CD4-positive, alpha-beta T cell (primary cell): ENCODE measurements at places on chromosomes 3 and 15.

DNA sequence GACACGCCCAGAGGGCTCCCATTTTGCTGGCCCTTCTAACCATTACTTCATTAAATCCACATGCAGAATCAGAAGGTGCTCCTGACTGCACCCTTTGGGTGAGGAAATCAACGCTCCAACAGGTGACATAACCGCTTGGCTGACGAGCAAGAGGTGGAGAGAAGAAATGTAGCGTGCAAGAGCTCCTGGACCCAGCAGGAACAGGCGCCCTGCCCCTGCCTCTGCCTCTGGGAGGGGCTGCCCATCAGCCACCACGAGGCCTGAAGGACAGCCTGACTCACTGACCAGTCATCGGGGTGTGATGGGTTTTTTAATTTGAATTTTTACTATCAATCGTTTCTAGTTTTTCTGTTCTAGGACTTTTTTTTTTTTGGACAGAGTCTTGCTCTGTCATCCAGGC, 218.2 kb downstream of the ADAMTS17 start:
- DNase-seq: no peak

GRCh38 chr3:32544894-32545293, 25.8 kb downstream of the DYNC1LI1 start:
- no peak for DNase-seq

DNA sequence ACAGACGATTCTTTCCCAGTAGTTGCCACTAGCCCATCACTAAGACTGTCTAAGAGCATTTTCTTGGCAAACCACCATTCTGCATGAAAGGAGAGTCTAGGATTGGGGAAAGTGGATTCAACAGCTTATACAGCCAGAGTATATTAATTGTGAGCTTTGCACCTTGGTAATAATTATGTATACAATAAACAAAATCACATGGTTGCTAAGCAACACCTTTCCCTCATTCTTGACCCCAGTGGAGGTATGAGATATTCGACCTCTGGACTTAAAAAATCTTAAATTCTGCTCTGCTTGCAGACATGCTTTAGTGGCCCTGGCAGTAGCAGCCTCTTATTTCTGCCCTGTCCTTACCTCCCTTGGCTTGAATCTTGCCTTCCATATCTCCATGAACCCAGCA, 73.1 kb downstream of the PPP2R3A start:
- DNase-seq: no peak

DNA sequence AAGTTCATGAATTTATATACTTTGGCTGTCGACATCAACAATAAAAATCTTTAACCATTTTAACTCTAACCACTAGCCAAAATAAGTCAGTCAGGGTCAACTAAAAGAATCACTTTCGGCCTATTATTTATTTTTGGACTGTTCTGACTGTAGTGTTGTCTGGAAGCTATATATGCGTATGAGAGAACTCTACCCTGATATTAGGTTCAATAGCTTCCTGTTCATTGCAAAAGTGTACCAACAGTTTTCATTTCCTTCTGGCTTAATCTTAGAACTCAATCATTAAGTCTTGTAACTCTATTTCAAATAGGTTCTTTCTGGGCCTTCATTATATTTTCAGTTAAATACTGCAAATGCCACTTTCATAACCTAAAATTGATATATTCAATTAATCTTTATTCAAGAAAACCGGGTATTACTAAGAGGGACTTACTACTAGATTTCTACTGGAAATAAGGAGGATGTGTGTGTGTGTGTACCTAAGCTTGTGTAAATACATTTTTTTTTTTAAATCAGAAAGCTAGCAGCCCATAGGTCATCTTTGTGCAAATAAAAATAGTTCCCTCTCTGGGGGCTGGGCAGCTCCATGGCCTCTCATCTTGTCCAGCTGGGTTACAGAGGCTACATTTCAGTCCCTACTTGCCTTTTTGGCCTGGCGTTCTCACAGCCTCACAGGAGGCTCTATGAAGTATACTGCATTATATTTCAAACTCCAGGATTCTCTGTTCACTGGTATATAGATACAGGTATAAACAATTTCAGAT, 5.8 kb downstream of the SERPINI2 start:
- no peak for DNase-seq

DNA sequence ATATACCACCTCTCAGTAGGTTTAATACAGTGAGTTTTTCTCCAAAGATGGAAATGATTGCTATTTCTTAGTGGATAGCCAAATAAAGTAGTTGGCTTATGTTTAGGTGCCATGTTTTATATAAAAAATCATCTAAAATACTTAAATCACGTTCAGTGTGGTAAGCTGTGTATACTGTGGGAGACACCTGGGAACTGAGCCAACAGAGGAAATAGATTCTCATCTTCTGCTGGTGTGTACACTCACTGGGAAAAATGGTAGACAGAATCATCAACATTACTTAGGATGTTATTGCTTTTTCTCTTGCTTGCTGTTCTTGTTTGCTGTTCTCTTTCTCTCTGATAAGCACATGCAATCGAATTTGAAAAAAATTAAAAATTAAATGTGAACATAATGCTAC, 112.6 kb upstream of the MB21D2 start:
- DNase-seq: no peak

DNA sequence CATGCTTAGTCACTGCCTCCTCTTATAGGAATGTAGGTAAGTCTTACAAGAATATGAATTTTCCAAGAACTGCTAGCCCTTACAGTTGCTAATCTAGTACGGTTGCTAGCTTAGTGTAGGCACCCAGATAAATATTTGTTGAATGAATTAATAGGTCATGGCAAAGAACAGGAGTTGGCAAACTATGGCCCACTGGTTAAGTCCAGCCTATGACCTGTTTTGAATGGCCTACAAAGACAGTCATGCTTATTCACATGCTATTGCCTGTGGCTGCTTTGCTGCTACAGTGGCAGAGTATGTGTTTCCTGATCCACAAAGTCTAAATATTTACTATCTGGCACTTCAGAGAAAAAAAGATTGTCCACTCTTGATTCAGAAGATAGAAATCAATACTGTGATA, 631.8 kb downstream of the AGBL1 start:
- DNase-seq: no peak

DNA sequence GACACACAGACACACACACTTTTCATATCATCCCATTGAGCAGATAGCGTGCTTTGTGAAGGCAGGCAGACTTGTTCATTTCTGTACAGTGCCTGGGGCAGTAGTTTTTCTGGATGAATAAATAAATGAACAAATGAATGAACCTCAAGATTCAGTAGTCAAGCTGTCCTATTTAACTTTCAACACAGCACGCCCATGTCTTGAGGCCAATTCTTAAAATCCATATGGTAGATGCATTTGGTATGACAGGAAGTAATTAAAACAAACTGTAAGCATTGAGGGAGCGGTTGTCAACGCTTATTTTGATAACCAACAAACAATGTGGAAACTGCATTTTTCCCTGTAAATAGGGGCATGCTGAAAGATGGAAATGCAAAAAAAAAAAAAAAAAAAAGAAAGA, 80.0 kb upstream of the BNC1 start:
- no peak for DNase-seq

DNA sequence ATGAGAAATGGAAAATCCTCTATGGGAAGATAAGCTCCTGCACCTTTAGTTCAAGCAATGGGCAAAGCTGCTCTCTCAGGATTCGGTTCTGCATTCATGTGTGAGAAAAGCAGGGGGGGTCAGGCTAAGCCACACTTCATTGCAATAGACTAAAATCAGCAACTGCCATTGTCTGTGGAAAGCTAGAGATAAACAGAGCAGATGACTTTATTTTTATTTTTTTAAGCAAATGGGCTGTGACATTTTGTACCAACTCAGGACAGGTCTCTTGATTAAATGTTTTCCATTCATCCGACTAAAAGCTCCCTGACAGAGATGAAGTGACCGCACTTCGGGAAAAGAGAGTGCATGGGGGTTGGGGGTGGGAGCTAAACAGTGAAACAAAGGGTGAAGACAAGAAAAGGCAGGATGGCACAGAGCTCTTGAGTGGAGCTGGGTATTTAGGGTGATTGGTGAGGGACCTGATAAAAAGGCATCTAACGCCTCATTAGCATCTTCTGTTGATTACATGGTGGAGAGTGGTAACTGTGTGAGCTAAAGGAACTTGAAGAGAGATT, 987.4 kb downstream of the TUSC7 start:
- no peak for DNase-seq

DNA sequence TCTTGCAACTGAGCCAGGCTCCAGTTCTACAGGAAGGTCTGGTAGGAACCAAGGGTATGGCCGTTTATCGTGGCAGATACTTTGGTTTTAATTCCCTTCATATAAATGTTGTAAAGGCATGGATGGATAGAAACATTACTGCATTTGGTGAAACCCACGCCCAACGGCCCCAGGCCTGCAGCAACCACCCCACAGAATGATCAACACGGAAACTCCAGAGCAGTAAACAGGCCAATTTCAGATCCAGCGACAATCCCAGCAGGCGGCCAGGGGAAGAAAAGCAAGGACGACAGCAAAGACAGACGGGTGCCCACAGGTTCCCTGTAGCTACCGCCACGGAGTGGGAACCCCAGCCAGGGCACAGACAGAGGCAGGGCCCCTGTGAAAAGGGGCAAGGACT, 32.6 kb upstream of the PCSK6 start:
- no peak for DNase-seq

GRCh38 chr3:190122198-190122771, 1.6 kb upstream of the P3H2 start:
- DNase-seq: no peak

- no peak for DNase-seq
These were observed 129.7 kb upstream of the TPM1 start for GRCh38 chr15:62912808-62913207.

- DNase-seq: no peak
These were observed 143.3 kb downstream of the KLF13 start for GRCh38 chr15:31469786-31470525.

DNA sequence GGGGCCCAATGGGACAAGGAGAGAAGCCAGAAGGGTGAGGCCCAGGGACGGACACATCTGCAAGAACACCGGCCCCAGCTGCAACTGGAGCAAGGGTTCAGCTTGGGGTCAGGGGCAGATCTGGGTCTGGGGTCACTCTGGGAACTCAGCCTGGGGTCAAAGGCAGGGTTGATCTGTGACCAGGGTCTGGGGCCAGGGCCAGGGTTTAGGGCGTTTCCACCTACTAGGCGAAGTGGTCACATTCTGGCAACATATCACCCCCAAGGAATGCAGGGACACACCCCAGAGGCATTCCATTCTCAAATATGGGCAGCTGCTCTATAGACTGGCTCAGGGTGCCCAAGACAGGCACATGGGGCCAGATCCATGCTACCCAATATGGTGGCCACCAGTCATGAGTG, 9.0 kb downstream of the UROC1 start:
- DNase-seq: no peak

GRCh38 chr15:70817266-70817665, 36.7 kb downstream of the LARP6 start:
- DNase-seq: no peak

GRCh38 chr3:37375184-37376127, 201.1 kb upstream of the LRRFIP2 start:
- DNase-seq: no peak

DNA sequence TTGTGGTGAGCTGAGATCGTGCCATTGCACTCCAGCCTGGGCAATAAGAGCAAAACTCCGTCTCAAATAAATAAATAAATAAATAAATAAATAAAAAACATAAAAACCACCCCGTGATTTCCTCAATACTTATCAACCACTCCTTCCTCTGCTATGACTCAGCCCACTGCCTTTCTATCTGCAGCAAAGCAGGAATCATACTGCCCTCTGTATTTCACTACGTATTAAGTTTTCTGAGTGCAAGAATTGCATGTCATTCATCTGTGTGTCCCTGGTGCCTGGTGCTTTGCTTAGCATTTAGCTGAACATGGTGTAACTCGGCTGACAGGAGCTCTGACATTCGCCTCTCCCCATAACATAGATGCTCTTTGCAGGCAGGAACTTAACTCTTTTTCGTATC, 7.1 kb downstream of the LSG1 start:
- no peak for DNase-seq

DNA sequence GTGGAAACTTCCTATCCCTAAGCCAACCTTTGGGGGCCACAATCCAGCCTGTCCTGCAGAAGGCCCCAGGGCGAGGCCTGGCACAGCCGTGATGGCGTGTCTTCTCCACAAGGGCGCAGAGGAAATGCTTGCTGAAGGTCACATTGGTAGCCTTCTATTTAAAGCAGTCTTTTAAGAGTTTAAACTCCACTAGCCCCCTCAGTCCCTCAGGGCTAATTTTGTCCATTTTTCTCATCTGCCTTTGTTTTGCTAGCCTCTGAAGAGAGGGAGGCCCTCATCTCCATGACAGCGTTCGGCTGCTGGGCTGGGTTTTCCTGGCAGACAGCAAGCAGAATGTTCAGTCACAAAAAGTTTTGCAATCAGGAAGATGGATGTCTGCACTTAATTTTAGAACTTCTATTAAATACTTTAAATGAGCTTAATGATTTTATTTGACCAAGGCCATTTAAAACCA, 40.8 kb downstream of the RARB start:
- no peak for DNase-seq

DNA sequence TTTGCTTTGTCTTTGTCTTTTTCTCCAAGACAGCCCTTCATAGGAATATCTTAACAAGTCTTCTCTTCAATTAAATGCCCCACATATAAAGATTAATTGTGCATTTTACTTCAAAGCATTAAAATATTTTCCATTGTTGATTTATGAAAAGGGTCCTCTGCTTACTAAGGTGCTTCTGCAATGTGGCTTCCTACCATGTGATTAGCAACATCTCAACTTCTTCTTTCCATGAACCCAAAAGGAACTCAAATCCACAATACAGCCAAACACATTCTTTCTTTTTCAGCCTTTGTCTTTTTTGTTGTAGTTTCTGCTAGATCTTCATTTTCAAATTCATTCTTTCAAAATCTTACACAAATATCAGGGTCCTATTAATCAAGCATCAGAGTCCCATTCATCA, 309.2 kb downstream of the NSUN3 start:
- no peak for DNase-seq

DNA sequence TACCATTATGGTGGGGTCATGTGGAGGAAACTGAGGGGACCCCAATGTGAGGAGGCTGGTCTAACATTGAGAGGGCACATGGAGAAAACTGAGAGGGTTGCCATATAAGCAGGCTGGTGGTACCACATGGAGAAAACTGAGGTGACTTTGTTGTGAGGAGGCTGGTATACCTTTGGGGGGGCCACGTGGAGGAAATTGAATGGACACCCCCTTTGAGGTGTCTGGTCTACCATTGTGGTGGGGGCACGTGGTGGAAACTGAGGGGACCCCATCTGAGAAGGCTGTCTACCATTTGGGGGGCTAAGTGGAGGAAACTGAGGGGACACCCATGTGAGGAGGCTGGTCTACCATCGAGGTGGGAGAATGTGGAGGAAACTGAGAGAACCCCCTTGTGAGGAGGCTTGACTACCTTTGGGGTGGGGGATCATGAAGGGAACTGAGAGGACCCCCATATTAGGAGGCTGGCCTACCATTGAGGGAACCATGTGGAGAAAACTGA, 163.8 kb downstream of the FBLN2 start:
- no peak for DNase-seq

- DNase-seq: no peak
These were observed 13.2 kb downstream of the ADAMTS9 start for GRCh38 chr3:64674591-64675076.

DNA sequence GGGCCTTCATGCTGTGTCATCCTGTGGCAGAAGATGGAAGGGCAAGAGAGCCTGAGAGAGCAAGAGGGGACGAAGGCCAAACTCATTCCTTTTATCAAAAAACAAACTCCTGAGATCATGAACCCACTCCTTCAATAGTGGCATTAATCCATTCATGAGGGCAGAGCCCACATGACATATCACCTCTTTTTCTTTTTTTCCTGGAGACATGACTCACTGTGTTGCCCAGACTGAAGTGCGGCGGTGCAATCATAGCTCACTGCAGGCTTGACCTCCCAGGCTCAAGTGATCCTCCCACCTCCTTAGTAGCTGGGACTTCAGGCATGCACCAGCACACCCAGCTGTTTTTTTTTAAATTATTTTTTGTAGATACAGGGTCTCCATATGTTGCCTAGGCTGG, 92.0 kb upstream of the RNU6-1 start:
- DNase-seq: no peak
